ENCODE measurements at places on chromosomes 7 and 10.

GRCh38 chr7:133807624-133808492, 319.3 kb upstream of the LRGUK start:
- DNase-seq = no peak

GRCh38 chr10:104342941-104343411, 4.7 kb upstream of the ITPRIP start:
- DNase-seq = no peak

GRCh38 chr10:59907918-59908807, 1.8 kb upstream of the CCDC6 start:
- peak; percentile 55 for DNase-seq

GRCh38 chr7:27224983-27225934, 17.3 kb upstream of the EVX1 start:
- no peak for DNase-seq

GRCh38 chr7:129898007-129898406, 54.8 kb downstream of the UBE2H start:
- no peak for DNase-seq

DNA sequence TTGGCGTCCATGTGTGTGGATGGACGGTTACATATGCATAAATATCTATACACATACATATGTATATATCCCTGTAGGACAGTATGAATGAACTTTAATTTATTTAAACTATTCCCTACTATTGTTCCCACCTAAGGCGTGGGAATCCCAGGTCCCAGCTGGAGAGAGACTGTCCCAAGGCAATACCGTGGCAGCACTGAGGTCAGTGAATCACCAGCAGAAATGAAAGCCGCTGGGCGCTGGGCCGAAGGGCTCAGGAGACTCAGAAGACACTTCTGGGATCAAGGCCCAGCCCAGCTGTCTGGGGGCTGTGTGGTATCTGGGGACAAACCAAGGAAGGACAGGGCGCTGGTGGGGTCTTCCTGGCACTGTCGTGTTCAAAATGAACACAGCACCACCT, 49.6 kb upstream of the MYL10 start:
- no peak for DNase-seq

- DNase-seq = no peak
Measured at GRCh38 chr10:46545861-46546590, 10.4 kb downstream of the GPRIN2 start.

DNA sequence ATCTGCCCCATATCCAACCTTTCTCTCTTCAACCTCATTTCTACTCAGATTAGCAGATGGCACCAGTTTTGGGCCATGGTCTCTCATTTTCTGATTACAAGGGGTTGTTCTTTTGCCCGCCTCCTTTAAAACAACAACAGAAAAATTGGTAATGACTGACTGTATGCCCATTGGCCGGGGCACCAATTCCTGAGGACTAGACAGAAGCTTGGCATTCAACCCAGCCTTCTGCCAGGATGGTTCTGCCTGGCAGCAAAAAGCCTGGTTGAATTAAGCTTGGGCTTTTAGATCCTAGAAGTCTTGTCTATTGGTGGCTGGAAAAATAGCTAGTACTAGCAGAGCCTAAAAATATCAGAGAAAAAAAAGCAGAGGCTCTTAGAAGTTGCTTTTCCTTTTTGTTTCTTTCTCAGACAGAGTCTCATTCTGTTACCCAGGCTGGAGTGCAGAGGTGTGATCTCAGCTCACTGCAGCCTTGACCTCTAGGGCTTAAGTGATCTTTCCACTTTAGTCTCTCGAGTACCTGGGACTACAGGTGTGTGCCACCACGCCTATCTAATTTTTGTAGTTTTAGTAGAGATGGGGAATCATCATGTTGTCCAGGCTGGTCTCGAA, 402.6 kb downstream of the AUTS2 start:
- no peak for DNase-seq

GRCh38 chr7:78149787-78150186, 351.2 kb downstream of the PHTF2 start:
- DNase-seq = no peak

- no peak for DNase-seq
Measured at GRCh38 chr10:70396140-70396539, 7.8 kb upstream of the EIF4EBP2 start.

GRCh38 chr7:97200018-97200417, 82.5 kb downstream of the SDHAF3 start:
- no peak for DNase-seq

DNA sequence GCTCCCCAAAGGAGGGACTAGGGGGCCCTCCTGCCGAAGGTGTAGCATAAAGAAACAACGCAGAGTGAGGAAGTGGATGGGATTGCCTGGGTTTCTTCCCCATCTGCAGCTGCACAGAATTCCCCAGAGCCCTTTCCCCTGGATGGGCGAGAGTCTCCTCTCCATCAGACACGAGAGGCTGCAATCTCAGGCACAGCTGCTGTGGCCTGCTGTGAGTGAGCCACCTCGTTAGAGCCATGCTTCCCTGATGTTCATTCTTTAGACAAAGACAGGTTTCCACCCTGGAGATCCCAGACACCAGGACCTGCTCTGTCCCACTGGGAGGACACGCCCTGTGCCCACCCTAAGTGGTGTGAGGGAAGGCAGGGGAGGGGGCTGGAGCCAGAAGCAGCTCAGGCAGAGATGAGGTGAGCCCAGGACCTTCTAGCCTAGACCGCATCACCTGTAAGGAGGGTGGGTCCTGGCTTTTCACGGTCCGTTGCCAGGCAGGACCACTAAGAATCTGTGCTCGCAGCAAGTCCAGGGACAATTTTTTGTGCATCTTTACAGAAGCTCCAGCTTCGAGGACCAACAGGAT, 268.6 kb upstream of the TCERG1L start:
- DNase-seq = no peak

GRCh38 chr10:30970760-30971460, 60.8 kb downstream of the ZNF438 start:
- DNase-seq = no peak

DNA sequence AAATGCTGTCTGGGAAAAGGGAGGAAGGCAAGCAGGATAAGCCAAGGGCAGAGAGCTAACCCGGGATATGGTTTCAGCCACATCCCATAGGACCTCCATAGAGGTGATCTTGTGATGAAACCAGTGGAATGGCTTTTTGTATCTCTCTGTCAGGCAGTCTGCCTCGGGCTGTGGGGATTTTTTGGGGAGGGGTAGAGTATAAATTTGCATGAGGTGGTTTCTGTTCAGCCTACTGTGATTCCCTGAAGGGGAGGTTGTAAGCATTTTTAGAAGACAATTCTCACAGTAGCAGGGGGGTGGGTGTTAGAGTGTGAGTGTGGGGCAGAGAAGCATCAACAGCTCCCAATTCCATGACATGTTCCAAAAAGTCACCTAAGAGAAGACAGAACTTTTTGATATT, 11.8 kb downstream of the OR9A2 start:
- no peak for DNase-seq

GRCh38 chr7:96629884-96630283, 79.8 kb downstream of the SEM1 start:
- no peak for DNase-seq

DNA sequence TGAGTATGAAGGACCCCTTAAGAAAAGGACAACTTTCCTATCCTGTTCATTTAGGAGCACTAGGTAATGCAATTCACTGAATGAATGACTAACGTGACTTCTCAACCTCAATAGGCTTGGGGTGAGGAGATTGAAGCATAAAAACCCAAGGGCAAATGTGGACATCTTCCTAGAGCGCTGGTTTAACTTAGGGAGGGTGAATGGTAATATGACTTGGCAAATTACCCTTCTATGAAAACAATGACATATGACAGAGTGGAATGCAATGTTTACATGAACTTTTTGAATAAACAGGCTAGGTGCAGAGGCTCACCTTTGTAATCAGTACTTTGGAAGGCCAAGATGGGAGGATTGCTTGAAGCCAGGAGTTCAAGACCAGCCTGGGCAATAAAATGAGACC, 83.9 kb upstream of the ANK3 start:
- DNase-seq = no peak

DNA sequence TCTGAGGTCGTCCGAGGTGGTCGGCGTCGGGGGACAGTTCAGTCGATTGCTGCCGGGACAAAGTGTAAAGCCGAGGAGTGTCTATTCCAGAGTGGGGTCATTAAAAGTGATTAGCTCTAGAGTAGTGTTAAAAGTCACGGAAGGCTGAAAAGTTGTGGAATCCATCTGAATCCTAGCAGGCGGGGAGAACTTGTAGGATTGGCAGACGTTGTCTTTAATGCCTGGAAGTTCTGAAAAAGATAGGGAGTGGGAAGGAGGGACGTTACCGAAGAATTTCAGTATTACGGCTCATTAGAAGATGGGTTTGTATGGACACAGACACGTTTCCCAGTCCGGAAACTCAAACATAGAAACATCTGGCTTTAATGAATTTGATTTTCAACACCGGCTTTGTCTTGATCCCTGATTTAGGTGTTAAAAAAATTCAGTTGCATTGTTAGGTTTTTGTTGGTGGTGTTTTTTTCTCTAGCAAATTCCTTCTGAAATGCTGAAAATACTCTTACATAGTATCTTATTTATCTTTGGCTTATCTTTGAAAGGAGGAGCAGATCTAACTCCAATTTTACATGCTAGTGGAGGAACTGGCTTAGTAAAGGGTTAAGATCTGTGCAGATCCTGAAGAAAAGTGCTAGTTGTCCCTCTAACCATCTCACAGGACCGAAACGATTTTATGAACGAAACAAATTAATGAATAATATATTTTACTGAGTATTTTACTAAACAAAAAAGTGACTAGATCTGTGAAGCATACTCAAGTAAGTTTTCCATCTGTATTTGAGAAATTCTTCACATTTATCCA, 900 bp downstream of the MKLN1 start:
- peak; percentile 20 for DNase-seq

GRCh38 chr10:79932841-79933379, 16.0 kb downstream of the SFTPD start:
- DNase-seq = no peak

GRCh38 chr7:17044861-17045260, 163.1 kb upstream of the AGR3 start:
- DNase-seq = no peak

DNA sequence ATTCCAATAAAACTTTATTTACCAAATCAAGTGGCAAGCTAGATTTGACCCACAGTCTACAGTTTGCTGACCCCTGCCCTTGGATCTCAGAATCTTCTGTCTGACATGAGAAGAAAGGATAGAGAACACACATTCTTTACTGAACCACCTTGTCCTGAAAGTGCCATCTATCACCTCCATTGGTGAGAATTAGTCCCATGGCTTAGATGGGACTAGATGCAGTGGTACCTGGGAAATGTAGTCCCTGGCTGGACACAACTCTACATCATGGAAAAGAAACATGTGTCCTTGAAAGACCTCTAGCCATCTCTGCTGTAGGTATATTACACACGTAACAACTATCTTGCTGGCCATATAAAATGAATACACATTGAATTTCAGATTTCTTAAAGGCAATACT, 336.2 kb downstream of the LHFPL3 start:
- DNase-seq = no peak

DNA sequence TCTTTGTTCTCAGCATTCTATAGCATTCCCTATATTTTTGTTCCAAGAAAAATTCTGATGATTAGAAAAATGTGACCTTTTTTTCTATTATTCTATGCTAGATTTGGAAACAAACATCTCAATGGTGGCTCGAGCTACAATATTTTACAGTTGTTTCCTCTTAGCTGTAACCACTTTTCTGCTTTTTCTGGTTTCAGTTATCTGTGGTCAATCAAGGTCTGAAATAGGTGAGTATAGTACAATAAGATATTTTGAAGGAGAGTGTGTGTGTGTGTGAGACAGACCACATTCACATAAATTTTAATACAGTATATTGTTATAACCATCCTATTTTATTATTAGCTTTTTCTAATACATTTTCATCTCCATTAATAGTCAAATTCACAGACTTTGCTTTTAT, 564.5 kb upstream of the GHITM start:
- no peak for DNase-seq

- no peak for DNase-seq
Measured at GRCh38 chr7:127536394-127536691, 49.1 kb downstream of the GCC1 start.

- DNase-seq = no peak
Measured at GRCh38 chr7:38291117-38291647, 17.7 kb upstream of the TARP start.

GRCh38 chr7:27203964-27204594, 4.2 kb upstream of the HOXA13 start:
- DNase-seq = no peak

- DNase-seq = no peak
Measured at GRCh38 chr7:37118004-37118403, 330.7 kb downstream of the ELMO1 start.

- no peak for DNase-seq
Measured at GRCh38 chr7:157566631-157567006, 229.8 kb downstream of the DNAJB6 start.

DNA sequence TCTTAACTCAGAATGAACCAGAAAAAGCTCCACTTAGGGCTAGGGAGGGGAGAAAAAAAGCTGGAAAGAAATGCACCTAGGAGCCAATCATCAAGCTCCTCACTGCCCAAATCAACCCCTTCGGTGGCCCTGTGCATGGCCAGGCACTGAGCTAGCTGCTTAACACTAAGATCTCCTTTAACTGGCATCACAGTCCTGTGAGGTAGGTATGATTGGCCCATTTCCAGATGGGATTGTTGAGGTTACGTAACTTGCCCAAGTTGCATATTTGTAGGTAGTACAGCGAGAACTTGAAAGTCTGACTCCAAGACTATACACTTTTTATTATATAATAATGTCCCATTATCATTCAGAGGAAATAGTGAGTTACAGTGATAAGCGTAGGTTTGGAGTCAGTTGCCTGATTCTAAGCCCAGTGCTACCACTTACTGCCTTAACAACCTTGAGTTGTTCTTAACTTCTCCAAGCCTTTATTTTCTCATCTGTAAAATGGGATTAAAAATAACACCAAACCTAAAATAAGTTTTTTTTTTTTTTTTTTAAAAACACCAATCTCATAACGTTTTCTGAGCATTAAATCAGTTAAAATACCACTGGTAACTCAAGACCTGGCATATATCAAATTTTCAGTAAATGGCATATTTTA, 37.2 kb upstream of the ACSL5 start:
- no peak for DNase-seq

DNA sequence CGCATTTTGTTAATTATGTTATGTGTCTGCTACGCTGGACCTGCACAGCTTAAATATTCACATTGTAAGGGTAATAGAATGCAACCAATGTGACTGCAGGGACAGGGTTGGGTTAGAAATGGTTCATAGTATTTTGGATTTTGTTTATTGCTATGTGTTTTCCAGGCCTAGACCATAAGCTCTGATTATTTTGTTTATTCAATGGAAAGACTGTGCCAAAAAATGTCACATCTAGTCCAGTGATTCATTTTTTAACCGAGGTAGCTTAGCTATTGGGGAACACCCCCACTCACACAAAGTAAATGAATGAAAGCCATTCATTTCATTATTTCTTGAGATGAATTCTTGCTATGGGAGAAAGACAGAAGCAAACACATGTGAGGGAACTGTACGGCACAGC, 516.5 kb upstream of the ANKRD30A start:
- no peak for DNase-seq
